Natural killer cell (primary cell): ENCODE measurements at places on chromosomes 7 and 10. TPM values are rescaled to one million over a fixed set of nuclear protein-coding genes. Genes with fewer than 3 reads are reported as not detected.

DNA sequence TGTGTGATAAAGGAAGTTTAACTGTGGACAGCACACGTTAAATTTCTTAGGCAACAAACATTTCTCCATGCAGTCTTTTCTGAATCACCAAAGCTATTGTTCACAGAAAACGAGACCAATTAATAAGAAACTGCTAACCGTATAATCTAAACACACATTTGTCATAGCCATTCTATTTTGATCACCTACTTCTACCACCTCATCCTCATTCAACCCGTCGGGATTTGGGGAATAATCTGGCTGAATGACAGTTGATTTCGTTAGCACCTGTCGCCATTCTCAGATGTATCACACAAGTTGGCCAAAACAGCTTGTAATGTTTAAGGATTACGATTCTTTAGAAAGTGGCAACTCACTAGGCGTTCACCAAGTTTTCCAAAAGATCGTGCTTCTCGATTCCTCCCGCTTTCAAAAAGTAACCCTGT is 1.2 kb downstream of the EZH2 start:
- no peak for DNase-seq

DNA sequence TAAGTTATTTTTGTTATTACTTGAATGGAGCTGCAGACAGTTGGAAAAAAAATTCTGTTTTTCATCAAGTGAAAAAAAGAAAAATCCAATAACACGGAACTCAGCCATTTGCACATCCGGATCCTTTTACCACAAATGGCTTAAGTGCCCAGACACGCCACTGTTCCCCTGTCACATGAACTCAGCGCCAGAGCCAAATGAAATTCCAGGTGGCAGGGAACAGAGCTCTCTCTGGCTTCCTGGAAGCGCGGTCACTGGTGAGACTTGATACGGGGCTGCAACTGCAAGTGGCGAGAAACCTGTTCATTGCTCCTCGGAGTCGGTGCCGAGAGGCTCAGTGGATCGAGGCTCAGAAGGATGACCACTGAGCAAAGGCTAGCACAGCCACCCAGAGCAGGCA is 60.8 kb upstream of the NPTX2 start:
- DNase-seq: no peak

DNA sequence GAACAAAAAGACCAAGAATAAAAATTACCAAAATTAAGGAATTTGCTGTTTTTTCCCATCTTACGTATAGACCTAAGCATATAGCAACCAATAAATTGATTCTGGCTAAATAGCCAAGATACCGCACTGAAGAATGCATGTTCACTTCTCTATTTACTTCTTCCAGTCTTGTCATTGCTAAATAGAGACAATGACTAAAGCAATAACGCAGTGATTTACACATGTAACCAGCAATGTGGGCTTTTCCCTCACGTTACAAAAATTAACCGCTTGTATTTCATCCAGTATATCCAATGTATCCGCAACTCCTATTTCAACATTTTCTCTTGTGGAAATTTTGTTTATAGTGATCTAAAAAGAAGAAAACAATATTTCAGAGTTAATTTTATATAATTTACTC is 5.6 kb downstream of the TMEM168 start:
- DNase-seq: no peak

- no peak for DNase-seq
These were observed 249.2 kb downstream of the DYNC1I1 start for GRCh38 chr7:96021568-96021967.

- DNase-seq: no peak
These were observed 49.3 kb downstream of the FBXL13 start for GRCh38 chr7:103025341-103025740.

- DNase-seq: no peak
These were observed 11.3 kb upstream of the TAS2R3 start for GRCh38 chr7:141752634-141753033.

- no peak for DNase-seq
These were observed 10.7 kb downstream of the PSAP start for GRCh38 chr10:71840177-71840957.

DNA sequence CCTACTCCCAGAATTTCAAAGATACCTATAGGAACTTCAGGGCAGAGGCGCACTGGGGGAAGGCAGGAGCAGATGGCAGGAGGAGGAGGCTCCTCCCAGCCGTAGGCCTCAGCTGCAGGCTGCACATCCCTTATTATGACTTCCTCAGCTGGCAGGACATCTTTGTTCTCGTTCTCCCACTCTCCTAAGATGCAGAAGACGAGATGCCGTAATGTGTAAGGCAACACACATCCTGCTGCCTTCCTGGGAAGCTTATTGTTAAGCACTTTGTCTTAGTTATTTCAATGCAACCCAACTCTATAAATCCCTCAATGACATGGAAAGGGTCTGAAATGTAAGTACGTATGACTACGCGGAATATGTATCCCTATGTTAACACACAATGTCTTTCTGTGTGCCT is 599.8 kb upstream of the MGMT start:
- DNase-seq: no peak

GRCh38 chr7:129388333-129389098 is 45.7 kb upstream of the STRIP2 start:
- no peak for DNase-seq

DNA sequence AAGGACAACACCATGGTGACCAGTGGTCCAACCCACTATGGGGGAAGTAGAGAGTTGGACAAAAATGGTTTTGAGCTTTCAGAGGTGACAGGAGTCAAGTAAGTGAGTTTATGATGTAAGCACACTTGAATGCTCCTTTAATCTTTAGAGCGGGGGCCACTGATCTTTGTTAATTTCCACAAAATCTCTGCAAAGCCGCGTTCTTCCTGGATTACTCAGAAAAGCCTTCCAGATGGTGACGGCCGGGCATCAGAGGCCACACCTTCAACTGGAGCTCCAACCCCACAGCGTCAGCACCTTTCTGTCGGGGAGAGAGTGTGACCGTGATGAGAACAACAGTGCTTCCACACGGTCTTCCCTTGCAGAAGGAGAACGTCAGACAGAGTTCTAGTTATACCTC is 35.2 kb upstream of the KLF6 start:
- DNase-seq: no peak

DNA sequence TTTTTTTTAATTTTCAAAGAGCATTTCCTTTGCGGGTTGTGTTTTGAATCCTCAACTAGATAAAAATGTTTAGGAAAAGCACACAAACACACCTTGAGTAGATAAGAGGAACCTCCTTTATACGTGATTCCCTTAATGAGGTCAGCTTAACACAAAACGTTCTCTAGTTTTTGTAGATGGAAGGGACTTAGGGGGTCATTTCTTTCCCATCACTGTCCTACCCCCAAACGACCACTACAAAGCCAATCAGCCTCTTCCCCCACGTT is 1.2 kb downstream of the SUV39H2 start:
- no peak for DNase-seq

DNA sequence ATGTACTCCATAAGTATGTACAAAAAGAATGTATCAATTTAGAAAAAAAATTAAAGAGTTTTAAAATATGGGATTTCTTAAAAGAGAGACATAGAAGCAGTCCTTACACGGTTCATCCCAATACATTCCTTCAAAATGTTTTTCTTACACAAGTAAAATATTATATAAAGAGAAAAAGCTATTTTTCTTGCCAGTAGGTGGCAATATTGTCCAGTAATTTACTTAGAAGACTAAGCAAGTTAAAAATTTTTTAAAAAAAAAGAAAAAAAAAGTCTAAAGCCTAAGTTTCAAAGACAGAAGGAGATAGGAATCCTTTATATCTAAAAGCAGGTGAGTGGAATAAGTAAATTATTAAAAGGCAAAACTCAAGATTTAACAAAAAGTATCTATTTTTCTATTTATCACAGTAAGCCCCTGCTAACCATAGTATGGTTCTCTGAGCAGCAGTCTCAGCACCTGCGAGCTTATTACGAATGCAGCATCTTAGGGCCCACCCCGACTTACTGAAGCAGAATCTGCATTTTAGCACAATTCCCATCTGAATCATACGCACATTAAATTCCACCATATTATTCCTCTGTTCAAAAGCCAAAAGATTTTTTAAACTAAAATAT is 240.6 kb downstream of the DGKI start:
- DNase-seq: no peak

- DNase-seq: no peak
These were observed 212.3 kb upstream of the CSTF2T start for GRCh38 chr10:51911723-51912122.

DNA sequence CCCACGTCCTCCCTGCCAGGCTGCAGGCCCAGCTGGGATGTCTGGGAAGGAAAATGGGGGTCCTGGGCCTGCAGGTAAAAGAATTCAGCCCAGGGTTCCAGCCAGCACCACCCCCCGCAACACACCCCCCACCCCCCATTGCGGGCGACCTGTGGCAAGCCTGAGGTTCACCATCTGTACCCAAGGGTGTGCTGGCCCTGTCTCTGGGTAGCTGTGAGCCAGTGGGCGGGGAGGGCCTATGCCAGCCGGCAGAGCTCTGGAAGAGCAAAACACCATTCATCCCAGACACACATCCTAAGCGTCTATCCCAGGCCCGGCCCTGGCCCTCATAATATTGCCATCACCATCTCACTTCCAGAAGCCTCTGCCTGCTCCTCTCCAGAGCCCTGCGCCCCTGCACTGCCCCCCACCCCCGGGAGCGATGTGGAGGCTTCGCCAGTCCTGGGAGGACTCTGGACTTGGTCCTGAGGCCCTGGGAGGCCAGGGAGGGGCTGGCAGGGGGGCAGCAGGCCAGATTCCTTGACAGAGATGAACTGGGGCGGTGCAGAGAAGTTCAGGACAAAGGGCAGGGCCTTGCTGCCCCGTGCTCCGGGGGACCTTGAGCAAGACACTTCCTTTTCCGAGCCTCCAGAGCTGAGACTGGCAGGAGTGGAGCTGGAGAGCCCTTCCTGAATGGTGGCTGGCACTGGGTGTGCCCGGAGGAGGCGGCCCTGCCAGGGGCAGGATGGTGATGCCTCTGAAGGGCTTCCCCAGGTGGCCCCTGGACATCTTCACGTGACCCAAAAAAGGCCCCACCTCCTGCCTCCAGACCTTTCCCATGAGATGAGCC is 8.7 kb upstream of the TTYH3 start:
- DNase-seq: no peak

GRCh38 chr7:148620749-148621359 is 30.3 kb downstream of the C7orf33 start:
- DNase-seq: no peak

DNA sequence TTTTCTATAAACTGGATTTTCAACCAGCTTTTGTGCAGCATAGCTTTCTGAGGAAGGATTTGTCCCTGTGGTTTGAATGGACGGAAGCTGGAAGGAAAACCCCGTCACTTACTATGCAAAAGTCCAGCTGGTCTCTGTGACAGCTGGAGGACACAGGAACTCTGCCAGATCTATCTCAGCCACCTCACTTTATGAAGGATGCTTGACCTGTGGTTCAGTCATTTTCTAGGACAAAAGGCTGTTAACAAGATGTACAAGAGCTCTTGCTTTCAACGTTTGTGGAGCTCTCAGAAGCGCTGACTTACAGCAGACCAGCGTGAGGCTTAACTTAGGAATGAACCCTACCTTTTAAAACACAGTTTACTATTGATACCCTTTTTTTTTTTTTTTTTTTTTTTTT is 90.8 kb downstream of the CREM start:
- DNase-seq: no peak

- DNase-seq: peak; percentile 26
These were observed 165.7 kb downstream of the NPSR1 start for GRCh38 chr7:34823650-34824258.

DNA sequence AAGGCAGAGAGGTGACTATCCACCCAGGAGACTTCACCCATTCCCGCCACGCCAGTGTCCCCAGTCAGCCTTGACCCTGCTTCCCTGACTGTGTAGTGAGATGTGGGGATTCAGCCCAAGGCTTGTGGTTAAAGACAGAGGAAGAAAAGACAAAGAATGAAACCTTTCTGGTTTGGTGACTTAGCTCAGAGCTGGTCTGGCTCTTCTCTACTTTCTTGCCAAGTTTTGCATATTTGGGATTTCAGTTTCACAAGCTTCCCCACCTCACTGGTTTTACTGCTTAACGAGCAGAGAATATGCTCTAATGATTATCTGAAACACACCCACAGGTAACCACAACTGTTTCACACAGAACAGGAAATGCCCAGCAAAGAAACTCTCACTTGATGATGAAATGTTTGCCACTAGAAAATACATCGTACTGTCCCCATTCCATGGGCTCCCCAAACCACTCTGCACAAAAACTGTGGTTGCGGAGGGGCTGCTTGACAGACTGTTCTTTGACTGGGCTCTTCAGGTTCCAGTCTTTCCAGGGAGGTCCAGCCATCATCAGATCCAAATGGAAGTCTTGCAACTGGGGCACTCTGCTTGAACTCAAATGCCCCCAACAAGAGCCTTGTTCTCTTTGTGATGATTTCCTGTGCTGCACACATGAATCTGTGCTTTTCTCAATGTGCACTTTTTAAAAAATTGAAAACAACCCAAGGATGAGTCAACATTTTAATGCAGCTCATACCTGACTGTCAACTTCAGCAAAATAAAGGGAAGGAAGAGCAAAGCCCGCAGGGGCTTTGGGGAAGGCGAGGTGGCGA is 95.5 kb downstream of the CTBP2 start:
- peak; percentile 28 for DNase-seq

- no peak for DNase-seq
These were observed 23.9 kb upstream of the ADAMTS14 start for GRCh38 chr10:70648427-70648826.

DNA sequence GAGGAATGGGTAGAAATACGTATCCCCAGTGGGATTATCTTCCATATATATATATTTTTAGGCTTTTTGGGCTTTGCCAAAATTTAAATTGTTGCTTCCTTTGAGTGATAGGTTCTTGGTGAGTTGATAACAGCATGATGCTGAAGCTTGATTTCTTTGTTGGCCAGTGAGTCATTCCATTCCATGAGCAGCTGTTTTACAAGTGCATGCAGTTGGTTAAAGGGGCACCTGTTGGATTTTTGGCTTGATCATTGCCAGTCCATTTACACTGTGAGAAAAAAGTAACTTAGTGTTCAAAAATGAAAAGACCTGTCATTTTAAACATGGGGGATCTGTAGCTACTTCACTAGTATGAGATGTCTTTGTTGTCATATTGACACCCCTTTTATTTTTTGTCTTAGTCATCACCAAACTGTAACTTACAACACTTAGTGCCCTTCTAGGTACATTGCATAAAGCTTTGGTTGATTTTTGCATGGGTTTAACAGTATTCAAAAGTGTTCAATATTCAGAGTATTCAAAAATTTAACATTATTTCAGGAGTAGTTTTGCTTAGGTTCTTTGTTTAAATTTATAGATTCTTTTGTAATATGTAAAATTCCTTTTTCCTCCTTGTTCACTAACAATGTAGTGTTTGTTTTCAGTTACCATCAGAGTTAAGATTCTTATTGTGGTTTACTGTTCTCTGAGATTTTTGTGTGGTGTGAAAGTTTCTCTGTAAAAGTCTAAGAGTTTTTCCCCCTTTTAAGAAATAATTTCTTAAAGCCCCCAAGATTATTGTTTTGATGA is 8.8 kb downstream of the AKAP9 start:
- no peak for DNase-seq

- DNase-seq: no peak
These were observed 27.3 kb downstream of the SMKR1 start for GRCh38 chr7:129529643-129530042.

- peak; percentile 82 for DNase-seq
These were observed 2.9 kb upstream of the MYOZ1 start for GRCh38 chr10:73644015-73644743.

SEMA3E gene
- total RNA-seq: not detected

MCM10 gene
- 2.9 TPM for total RNA-seq

AQP1 gene
- not detected for total RNA-seq

FRMD4A gene
- total RNA-seq: not detected

OR2A5 gene
- total RNA-seq: not detected

SLC29A4 gene
- total RNA-seq: 0.16 TPM

EPHB6 gene
- total RNA-seq: 2.3 TPM

ARL5B gene
- total RNA-seq: 20.8 TPM

SPDYE1 gene
- total RNA-seq: 0.24 TPM

VSIR gene
- total RNA-seq: 193 TPM

CNPY1 gene
- not detected for total RNA-seq

HIP1 gene
- 17.1 TPM for total RNA-seq

C10orf120 gene
- not detected for total RNA-seq

TSPAN12 gene
- not detected for total RNA-seq
